Spinal cord (tissue), 10 donors: ENCODE measurements at places on chromosomes 1 and 21.
A peak's percentile ranks its signal among the peaks of the same experiment; 100 is the strongest.

DNA sequence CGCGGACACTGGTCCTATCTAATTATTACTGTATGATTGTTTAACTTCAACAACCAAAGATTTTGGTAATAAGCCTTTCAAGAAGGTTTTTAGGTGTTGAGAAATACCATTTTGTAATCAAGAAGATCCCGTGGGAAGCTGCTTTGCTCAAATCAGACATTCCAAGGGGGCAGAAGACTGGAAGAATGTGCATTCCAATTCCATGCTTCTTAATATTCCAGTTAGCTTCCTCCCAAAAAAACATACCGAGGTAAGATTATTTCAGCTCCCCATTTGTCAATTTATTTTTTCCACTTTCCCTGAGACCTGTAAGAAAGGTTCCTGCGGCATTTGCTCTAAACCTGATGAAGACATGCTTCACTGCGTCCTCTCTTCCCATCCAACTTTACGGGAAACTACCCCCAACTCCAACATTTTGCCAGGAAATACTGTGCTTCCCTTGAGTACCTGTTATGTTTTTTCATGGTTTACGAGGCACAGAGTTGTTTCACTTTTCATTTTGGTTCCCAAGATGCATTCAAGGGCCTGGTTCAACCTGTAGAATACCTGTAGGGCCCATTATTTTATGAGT lies 4.1 kb downstream of the CNN3 start:
- H3K4me3 ChIP-seq = peak overlapping the region; percentile 24
- peaks cover 22% of the 10 kb centered on the region for H3K4me1 ChIP-seq
- H3K27me3 ChIP-seq = no peaks in the 10 kb centered on the region
- no peak for DNase-seq
- H3K27ac ChIP-seq = peak overlapping the region; percentile 57

GRCh38 chr1:43750083-43750482 lies 42.7 kb downstream of the ST3GAL3 start:
- no peak overlapping the region for H3K27ac ChIP-seq
- no peaks in the 10 kb centered on the region for H3K27me3 ChIP-seq
- no peak overlapping the region for H3K4me3 ChIP-seq
- no peaks in the 10 kb centered on the region for H3K4me1 ChIP-seq

GRCh38 chr1:5744341-5744740 lies 247.9 kb downstream of the NPHP4 start:
- H3K27me3 ChIP-seq = no peaks in the 10 kb centered on the region
- H3K4me3 ChIP-seq = no peak overlapping the region
- no peak for DNase-seq
- H3K4me1 ChIP-seq = peaks cover 44% of the 10 kb centered on the region

GRCh38 chr1:65812065-65812464 lies 19.4 kb downstream of the PDE4B start:
- no peak overlapping the region for H3K27ac ChIP-seq
- no peak overlapping the region for H3K4me3 ChIP-seq
- H3K27me3 ChIP-seq = no peaks in the 10 kb centered on the region
- no peak for DNase-seq
- no peaks in the 10 kb centered on the region for H3K36me3 ChIP-seq
- peaks cover 3% of the 10 kb centered on the region for H3K4me1 ChIP-seq
